ENCODE measurements at places on chromosomes 3 and 15.

DNA sequence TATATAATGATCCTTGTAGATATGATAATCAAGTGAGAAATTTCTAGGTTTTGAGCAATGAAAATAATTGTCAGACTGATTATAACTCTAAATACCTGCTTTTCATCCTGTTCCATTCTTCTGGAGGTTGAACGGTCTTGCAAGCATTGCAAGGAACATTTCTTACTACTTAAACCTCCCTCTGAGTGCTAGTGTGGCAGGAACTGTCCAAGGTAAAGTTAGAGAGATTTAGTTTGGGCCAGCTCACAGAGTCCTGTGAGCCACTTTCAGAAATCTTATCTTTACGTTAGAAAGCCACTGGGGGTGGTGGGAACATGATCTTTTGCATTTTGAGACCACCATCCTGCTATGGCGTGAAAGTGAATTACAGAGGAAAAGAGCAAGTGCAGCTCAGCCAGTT lies 121.1 kb upstream of the NPHP3 start:
- no peak for DNase-seq

- DNase-seq, result no peak
These were observed 130.1 kb downstream of the P2RY1 start for GRCh38 chr3:152964911-152965609.

GRCh38 chr3:143105170-143105569 lies 14.4 kb upstream of the CHST2 start:
- DNase-seq, result no peak

DNA sequence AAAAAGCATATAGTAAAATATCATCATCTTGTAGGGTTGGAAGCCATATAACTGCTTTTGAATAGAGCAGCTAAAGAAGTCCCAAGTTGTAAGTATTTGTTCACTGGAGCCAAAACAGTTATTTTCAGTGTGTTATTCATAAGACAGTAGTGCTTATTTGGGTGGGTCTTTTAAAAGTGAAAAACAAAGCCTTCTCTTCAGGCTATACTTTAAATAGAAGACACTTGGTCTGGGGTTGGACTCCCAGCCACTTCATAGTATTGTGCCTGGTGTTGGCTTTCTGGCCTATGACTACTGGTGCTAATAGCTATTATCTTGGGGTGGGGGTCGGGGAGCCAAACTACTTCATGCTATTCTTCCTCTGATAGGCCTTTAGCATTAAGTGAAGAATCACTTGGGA lies 135.2 kb downstream of the SLC25A26 start:
- DNase-seq, result no peak

- DNase-seq, result no peak
These were observed 212.6 kb upstream of the ICE2 start for GRCh38 chr15:60691508-60692047.

Measured in NCI-H1092 (cell line).